NK-92 treated with Interleukin-12 subunit alpha and Interleukin-12 subunit beta, amount 100 ng/mL, for 24 hours (cell line): ENCODE measurements at places on chromosomes 11 and 22.

DNA sequence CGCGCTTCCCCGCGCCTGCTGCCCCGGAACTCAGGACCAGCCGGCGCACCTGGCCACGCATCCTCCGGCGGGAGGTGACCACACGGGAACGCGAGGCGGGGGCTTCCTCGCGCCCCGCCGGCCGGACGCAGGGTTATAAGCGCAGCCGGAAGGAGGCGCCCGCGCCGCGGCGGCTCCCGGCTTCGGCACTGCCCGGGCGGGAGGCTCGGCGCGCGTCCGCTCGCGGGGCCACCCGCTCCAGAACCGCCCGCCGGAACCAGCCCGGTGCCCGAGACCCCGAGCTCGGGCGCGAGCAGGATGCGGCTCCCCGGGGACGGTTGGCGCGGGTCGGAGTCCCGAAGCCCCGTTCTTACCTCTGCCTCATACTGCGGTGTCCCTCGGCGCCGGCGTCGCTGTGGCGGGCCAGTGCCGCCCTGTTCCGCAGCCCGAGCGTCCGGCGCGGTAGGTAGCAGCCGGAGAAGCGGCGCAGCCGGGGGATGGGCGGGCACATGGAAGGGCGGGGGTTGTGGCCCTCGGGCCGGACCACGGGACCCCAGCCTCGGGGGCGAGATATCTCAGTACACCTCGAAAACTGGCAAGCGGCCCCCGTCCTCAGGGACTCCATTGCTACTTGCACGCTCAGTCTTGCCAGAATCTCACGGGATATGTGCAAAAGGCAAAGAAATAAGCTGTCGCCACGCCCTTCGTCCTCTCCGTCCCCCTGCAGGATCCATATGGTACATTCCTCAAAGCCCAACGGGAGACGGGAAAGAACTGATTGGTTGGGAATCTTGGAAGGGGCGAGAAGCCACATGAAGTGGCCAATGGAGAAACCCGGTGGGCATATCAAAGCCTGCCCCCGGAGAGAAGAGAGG is 23.1 kb downstream of the MICAL3 start:
- no peak for DNase-seq

- no peak for DNase-seq
Observed at GRCh38 chr11:121237686-121238658, 54.6 kb upstream of the SC5D start.

DNA sequence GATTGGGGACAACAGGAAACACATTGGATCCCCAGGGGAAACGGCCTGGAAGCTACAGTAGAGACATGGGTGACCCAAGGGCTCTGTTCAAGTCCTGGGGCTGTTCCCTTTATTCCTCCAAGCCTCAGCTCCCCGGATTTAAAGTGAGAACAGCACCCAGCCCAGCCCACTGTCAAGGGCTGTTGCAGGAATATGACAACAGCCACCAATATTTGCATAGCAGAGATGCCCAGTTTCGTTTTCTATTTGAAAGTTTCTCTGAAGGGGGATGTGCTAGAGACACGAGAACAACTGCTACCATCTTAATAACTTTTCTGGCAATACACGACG is 81.1 kb upstream of the WNT7B start:
- DNase-seq: no peak

- DNase-seq: no peak
Observed at GRCh38 chr11:104637662-104638170, 260.5 kb downstream of the CASP12 start.

GRCh38 chr11:61684870-61685616 is 4.9 kb downstream of the DAGLA start:
- DNase-seq: no peak

DNA sequence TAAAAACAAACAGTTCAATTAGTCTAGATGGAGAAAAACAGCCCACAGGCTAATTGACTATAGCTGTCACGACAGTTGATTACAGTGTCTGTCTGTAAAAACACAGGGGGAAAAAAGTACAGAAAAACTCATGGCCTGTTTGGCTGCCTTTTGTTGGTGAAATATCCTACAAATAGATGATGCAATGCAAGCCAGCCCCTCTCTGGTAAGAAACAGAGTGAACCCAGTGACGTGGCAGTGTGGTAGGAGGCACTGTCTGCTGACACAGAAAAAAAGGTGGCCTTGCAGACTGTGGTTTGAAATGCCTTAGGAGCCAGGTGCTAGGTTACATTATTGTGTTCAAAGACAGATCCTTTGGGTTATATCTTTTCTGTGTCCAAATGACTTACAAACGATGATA is 431.4 kb upstream of the CCDC90B start:
- no peak for DNase-seq

DNA sequence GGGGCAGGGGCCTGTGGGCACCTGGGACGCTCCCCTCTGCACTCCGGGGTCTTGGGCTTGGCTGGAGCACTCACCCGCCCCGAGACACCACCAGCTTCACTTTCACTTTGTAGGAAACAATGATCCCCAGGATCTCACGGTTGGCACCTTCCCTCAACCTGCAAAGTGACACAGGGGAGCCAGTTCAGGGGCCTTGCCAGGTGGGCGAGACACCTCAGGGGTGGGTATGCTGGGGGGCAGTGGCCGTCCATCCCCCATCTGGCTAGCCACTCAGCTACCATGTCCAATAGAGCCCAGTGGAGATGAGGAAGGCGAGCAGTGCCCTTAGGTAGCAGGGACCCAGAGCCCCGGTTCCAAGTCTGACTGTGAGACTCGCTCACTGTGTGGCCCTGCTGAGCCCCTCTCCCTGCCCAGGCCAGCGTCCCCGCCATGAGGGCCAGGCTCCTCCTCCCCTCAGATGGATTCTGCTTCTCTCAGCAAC is 32.3 kb downstream of the TPBGL start:
- no peak for DNase-seq

- no peak for DNase-seq
Observed at GRCh38 chr11:134476435-134477021, 64.5 kb upstream of the B3GAT1 start.

- DNase-seq: no peak
Observed at GRCh38 chr11:31620434-31620833, 110.9 kb downstream of the ELP4 start.

DNA sequence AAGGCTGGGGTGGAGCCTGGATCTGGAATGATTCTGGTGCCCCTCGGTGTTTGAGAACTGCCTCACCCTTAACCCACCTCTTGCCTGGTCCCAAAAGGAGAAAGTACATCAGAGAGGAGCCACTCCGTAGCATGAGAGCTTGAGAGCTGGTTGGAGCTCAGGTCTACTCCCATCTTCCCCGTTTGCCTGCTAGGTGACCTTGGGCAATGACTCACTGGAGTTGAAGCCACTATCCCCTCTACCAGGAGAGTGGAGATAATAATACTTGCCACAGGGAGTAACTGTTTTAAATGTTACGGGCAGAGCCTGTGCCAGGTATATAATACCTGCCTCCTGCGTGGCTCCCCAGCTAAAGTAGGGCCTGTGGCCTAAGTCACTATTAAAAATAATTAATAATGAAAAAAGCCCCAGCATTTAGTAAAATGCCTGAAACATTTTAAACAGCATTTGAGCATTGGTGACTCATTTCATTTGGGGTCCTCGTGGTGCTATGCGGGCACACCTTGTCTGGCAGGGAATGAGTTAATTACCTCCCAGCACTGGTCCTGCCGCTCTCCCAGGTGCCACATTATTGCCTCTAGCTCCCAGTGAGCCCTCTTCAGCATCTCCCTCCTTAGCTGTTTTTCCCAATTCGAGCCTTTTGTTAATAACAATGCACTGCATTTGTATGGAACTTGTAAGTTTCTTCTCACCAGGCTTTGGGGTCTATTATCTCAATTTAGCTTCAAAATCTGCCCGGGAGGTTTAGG is 22.5 kb downstream of the CYTH4 start:
- DNase-seq: no peak

DNA sequence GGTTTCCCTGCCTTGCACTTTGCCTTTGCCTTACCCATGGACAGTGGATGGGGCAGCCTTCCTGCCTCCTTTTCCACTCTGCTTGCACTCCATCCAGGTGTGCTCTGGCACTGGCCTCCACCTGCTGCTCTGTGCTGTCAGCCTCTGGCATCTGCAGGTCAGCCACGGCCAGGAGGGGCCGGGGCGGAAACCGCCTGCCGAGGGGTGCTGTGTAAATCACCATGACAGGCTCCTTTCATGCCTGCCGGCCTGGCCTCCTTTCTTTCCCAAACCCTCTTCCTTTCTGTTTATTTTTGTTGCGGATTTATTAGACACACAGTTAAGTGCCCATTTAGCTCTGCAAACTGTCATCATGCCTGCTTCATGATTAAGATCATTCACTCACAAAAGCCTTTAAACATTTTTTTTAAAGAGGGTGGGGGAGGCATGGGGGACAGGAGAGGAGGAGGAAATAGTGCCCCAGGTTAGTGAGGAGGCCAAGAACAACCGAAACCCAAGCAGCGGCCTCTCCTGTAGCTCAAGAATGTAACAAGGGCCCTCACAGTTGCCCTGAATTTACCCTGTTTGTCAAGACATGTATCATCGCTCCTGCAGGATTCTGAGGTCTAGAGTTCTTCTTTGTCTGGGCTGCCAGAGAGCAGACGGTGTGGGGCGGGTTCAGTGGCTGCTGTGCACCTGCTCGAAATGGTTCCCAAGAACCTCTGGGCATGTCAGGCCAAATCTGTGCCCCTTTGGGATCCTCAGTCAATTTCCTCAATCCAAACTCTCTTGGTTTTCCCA is 83.3 kb downstream of the BARX2 start:
- no peak for DNase-seq

GRCh38 chr11:16261836-16262644 is 94.3 kb downstream of the SOX6 start:
- no peak for DNase-seq

GRCh38 chr11:46102843-46103242 is 18.4 kb downstream of the PHF21A start:
- no peak for DNase-seq

- no peak for DNase-seq
Observed at GRCh38 chr11:73205661-73206343, 12.3 kb upstream of the P2RY2 start.

GRCh38 chr11:111409915-111410314 is 30.8 kb upstream of the POU2AF1 start:
- no peak for DNase-seq

GRCh38 chr11:46557684-46558151 is 36.1 kb downstream of the AMBRA1 start:
- no peak for DNase-seq

DNA sequence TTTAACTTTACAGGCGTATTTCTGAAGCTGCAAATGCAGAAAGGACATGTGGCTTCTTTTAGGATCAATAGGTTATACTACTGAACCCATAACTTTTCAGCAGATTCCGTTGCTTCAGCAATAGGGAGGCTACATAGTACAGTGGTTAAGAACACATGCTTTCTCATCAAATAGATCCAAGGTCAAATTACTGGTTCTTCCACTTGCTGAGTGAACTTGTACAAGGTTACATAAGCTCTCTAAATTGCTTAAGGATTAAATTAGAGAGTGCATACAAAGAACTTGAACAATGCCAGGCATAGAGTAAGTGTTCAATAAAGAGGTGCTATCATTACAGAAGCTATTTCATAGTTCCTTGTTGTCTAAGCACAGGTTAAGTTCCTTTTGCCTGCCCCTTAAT is 129.6 kb downstream of the BARX2 start:
- no peak for DNase-seq

DNA sequence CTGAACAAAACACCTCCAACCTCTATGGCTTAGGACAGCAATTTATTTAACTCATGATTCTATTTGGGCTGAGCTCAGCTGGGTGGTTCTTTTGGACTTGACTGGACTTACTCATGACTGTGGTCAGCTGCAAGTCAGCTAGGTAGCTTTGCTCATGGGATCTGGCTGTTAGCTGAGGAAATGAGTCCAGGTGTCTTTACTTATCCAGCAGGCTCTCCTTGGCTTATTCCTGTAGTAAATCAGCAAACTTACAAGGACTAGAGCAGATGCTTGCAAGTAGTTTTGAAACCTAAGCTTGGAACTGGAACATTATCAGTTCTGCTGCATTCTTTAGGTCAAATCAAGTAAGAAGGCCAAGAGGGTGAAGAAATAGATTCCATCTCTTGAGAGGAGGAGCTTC is 8.0 kb upstream of the HIKESHI start:
- no peak for DNase-seq

DNA sequence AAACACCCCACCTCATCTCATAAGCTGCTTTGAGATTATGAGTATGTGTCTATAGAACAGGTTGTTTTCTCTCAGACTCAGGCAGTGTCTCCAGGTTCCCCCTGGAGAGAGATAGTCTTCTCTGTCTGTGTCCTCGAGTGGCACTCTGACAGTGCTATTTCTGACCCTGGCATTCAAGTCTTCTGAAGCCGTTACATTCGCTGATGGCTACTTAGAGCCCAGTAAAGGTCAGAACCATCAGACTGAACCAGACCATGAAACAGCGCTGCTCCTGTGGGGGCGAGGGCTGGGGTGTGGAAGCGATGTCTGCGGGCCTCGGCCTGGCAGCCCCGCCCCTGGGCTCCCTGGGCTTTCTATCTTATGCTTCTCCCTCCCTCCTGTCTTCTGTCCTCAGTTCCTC is 23.5 kb downstream of the SHISA8 start:
- DNase-seq: no peak

DNA sequence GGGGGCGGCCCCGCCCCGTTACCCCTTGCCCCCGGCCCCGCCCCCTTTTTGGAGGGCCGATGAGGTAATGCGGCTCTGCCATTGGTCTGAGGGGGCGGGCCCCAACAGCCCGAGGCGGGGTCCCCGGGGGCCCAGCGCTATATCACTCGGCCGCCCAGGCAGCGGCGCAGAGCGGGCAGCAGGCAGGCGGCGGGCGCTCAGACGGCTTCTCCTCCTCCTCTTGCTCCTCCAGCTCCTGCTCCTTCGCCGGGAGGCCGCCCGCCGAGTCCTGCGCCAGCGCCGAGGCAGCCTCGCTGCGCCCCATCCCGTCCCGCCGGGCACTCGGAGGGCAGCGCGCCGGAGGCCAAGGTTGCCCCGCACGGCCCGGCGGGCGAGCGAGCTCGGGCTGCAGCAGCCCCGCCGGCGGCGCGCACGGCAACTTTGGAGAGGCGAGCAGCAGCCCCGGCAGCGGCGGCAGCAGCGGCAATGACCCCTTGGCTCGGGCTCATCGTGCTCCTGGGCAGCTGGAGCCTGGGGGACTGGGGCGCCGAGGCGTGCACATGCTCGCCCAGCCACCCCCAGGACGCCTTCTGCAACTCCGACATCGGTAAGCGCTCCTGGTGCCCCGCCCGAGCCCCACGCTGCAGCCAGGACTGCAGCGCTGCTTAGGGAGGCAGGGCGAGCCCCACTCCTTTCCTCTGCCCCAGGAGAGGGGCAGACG is at the start of gene TIMP3:
Gene TIMP3, plus strand, starts transcription at position 169 of the 700 bp plus-strand sequence. Its CDS starts 297 bp downstream, at position 466.
- DNase-seq: no peak

GRCh38 chr11:78187366-78188285 is 800 bp downstream of the KCTD21 start:
- no peak for DNase-seq

- no peak for DNase-seq
Observed at GRCh38 chr11:94661444-94661843, 94.3 kb downstream of the PIWIL4 start.

DNA sequence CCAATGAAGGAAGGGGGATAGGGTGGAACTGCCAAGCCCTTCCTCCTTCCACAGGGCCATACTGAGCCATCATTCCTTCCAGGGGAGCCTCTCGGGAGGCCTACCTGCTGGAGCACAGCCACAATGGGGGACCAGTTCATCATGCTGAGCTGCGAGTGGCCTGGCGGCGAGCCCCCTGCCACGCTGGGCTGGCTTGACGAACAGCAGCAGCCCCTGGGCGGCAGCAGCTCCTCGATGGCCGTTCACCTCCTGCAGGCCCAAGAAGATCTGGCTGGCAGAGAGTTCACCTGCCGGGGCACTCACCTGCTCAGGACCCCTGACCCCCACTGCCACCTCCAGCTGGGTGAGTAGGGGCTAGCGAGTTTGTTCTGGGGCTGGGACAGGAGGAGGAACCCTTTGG is 5.9 kb downstream of the VSIG10L2 start:
- no peak for DNase-seq
